ENCODE measurements at places on chromosomes 3 and 15. TPM values are rescaled to one million over a fixed set of nuclear protein-coding genes. Genes with fewer than 3 reads are reported as not detected.

TSC22D2 gene
- 32.6 TPM for total RNA-seq

THUMPD3 gene
- 25.3 TPM for total RNA-seq

FOXL2 gene
- total RNA-seq: not detected

ISLR2 gene
- 9.0 TPM for total RNA-seq

PRSS50 gene
- total RNA-seq: 0.52 TPM

ARHGAP31 gene
- total RNA-seq: 32.0 TPM

FANCD2OS gene
- total RNA-seq: not detected

CYP11A1 gene
- total RNA-seq: 1.6 TPM

ZMYND10 gene
- total RNA-seq: 1.4 TPM

GP5 gene
- total RNA-seq: 0.12 TPM

PLIN1 gene
- total RNA-seq: 20.2 TPM

DNA sequence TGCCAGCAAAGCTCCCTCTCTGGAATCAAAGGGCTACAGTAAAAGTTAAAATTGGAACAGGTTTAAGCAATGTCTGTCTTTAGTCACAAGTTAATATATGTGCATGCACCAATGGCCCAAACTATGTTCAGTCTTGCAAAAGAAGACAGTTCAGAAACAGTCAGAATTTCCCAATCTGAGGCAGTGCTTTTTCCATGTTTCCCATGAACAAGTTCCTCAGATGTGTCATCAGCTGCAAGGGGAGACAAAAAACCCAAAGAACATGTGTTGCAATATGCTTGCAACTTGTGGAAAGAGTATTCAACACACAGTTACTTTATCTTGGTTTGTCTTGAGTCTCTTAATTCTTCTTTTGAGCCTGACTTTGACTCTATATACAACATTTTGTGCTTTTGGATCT, 148.4 kb downstream of the USP13 start:
- DNase-seq: no peak

DNA sequence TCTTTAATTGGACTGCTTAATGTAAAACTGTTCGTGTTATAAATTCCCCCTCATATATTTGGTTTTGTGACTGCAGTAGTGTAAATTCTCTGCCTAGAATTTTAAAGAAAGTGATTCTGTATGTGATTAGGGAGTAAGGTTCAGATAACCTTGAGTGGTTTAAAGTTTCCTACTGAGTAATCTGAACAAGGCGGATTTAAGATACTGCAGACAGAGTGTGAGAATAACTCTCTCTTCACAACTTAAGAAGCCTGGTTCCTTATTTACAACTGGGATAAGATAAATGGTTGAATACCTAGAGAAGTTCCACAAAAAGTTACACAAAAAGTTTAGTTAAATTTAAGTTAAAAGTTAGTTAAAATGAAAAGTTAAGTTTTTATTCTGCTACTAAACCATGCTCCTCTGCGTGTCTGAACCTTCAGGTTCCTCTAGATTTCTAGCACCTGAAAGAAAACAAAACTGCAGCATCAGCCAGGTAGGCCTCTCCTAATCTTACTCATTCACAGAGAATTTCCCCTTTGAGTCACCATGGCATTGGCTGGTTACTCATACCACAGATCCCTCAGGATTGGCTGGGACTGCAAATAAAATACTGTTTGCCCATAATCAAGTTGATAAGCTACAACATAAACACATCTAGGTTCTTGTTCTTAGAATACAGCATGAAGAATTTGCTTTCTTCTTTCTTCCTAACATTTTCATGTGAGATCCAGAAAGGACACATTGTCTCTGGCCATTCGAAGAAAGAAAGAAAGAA, at the start of gene ARL14:
TSS of gene ARL14 (plus strand) at position 614 of the 757 bp plus-strand sequence. CDS start 187 bp downstream, outside the sequence.
- no peak for DNase-seq

GRCh38 chr15:31331389-31331788, 4.8 kb downstream of the KLF13 start:
- DNase-seq: no peak

DNA sequence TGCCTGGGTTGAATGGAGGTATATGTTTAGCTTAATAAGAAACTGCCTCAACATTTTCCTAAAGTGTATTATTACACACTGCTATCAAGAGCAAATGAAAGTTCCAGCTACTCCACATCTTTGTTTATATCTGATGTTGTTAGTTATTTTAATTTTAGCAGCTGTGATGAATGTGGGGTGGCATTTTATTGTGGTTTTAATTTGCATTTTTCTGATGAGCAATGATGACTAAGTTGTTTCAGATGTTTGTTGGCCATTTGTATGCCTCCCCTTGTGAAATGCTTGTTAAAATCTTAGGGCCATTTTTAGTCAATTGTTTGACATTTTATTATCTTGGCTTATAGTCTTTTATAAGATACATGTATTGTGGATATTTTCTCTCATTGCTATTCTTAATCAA, 260.4 kb upstream of the SLCO3A1 start:
- DNase-seq: no peak

- no peak for DNase-seq
These were observed 171.5 kb downstream of the SLC9A9 start for GRCh38 chr3:143676747-143677146.

DNA sequence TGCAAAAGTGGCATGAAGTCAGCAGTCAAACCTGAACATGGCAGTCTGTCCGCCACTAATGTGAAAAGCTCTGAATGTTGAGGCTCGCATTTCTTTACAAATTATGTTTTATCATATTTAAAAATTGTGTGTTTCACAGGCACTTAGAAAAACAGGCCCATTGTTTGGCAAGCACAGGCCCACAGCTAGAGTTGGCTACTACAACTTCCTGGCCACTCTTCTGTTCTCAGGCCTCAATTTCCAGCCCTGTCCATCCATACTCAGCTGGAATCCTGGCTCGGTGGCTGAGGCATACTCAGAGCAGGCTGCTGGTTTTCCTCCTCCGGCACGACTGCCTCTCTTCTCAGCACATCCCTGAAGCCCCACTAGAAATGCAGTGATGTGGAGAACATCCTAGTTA, 44.3 kb downstream of the C2CD4B start:
- DNase-seq: no peak

DNA sequence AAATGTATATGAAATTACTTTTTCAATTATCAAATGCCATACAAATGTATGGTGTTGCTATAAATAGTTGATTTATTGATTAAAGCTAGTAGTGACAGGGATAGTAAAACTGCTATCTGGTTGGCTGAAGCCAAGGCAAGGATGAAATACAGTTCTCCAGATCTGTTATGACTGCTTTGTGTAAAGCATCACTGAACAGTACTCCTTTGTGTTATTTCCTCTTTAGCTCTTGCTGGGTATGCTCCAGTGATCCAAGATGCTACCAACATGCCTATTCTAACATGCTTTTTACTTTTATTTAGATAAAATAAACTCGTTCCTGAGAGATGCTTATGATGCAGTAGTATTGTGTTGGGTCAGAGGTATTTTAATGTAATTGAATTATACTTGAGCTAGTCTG, 12.4 kb upstream of the UBR1 start:
- no peak for DNase-seq

DNA sequence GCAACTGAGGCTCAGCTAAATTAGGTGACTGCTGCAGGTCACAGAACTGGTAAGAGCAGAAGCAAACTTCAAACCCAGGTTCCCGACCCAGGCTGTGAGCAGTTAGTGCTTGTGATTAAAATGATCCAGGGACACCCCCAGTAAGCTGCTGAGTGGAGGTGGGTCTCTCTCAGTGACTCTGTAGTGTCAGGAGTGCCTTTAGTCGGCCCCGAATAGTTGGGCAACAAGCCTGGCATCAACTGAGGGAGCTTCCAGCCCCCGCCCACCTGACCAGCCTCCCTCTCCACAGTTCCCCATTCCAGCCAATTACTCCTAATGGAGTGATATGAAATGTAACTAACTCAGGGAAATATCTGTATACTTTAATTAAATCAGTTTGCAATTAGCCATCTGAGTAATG, 168.0 kb upstream of the SMAD3 start:
- no peak for DNase-seq

GRCh38 chr3:37181756-37182155, 7.4 kb upstream of the LRRFIP2 start:
- DNase-seq: no peak

DNA sequence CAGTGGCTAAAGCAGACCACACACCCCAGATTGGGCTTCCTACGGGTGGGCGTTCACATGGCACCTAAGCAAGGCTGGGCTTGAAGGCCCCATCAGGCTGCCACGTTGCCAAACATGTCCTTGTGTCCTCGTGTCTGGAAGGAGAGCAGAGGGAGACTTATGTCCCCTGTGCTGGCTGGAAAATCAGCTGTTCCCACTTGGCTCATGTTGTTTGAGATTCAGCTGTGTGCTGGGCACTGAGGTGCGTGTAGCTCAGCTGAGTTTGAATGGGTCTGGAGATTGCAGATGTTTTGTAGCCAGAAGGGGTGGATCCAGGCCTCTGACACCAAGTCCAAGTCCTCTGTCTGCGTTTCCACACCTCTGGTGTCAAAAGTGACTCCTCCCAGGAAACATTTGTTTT, 34.6 kb downstream of the RLBP1 start:
- no peak for DNase-seq

- DNase-seq: no peak
These were observed 289.1 kb downstream of the TIGIT start for GRCh38 chr3:114582929-114583328.

DNA sequence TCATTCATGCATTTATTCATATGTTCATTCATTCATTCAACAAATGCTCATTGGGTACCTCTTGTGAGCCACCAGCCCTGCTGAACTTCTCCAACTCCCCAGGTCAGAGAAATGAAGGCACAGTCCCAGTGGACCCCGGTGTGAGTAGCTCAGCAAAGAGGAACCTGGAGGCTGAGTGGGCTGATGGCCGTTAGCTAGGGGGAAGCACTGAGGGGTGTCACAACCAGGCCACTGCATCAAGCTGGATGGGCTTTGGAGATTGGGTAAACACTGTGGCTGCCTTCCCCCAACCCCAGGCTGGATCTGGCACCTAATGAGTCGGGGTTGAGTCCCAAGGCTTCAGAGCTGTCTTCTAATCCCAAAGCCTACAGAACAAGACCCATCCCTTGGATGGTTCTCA, 12.1 kb upstream of the ALAS1 start:
- no peak for DNase-seq

GRCh38 chr3:67517781-67518180, 136.6 kb downstream of the SUCLG2 start:
- no peak for DNase-seq

DNA sequence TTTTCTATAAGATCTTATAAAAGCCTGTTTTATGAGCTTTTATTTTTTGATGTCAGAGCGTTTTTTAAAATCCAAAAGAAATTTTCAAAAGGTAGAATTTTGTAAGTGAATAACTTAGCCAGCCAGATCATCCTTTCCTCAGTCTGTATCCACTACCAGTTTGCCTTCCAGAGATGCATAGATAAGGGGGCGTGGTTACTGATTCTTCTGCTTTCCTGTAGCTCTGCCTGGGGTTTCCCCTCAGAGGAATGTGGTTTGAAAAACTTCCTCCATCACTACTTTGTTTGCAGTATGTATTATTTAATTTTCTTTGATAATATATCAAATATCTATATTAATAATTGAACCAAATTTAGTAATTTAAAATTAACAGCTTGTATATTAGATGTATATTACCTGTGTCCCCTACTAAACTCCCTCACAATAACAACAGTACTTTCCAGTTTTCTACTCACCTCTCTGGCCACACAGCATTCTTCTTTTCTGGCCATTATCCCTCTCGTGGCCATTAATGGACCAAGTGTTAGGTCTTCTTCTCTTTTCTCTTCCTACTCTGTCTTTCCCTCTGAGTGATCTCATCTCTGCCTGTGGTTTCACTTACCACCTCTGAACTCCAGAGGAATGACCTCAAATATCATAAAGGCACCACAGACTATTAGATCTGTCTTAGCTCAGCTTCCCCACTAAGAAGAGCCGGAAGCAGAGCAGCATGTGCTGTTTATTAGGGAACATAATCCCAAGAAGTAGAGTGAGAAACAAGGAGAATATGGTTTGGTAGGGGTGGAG, 239.7 kb downstream of the UBE2E2 start:
- DNase-seq: no peak

DNA sequence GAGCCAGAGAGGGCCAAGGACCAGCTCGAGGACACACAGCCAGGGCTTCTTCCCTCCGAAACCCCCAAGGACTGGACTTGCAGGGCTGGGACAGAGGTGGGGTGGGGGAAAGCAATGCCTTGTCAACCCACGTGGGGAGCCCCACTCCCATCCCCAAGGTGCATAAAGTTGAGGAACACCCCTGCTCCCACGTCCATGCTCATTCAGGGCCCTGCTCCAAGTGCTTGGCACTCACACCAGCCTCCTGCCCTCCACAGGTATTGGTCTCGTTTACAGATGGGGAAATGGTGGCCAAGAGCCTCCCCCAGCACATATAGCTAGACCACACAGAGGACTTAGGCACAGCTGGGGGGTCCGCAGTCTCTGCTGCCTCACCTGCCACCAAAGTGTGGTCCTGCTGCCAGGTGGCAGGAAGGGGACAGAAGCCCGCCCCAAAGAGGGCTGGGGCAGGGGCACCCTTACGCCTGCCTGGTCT, 50.5 kb upstream of the CSPG4 start:
- no peak for DNase-seq

- no peak for DNase-seq
These were observed 486.8 kb upstream of the ALCAM start for GRCh38 chr3:104879919-104880318.

DNA sequence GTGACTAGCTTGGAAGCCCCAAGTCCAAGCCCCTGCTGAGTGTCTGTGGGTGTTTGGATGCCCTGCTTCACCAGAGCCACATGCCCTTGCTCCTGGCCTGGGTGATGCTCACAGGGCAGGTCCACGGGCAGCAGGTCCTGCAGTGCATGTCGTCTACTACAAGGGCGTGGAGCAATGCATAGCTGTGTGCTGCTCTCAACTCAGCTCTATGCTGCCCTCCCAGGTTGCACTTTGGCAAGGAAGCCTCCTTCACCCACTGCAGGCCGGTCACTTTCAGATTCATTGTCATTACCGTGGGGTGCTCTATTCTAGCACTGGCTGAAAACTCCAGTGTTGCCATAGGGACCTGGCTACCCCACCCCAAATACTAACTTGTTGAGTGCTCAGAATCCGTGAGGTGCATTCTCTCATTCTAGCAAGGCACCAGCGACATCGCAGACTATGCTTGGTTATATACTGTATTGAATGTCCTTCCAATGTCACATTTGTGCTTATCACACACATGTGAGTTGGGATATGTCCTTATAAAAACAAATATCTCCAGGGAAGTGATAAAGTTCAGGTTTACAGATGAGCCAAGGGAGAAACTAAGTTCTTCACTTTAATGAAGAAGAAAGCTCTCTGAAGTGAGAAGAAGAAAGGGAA, 51.8 kb downstream of the GRAMD1C start:
- DNase-seq: no peak

DNA sequence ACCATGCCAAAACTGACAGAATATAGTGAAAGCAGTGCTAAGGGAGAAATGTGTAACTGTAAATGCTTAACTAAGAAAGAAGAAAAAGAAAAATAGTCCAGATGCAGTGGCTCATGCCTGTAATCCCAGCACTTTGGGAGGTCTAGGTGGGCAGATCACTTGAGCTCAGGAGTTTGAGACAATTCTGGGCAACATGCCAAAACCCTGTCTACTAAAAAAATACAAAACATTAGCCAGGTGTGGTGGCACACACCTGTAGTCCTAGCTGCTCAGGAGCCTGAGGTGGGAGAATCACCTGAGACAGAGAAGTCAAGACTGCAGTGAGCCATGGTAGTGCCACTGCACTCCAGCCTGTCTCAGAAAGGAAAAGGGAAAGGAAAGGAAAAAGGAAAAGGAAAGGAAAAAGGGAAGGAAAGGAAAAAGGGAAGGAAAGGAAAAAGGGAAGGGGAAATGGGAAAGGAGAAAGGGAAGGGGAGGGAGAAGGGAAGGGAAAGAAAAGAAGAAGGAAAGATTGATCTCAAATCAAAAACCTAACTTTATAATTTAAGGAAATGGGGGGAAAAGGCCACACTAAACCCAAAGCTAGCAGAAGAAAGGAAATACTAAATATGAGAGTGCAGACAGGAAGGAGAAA, 20.3 kb downstream of the C3orf33 start:
- no peak for DNase-seq

GRCh38 chr15:73897441-73898261, 24.3 kb downstream of the TBC1D21 start:
- DNase-seq: peak; percentile 77

Measured in heart left ventricle (tissue), 16 donors.